ENCODE measurements at places on chromosomes 5 and 9.

GRCh38 chr9:133661846-133662540 is 25.8 kb downstream of the DBH start:
- DNase-seq, result no peak

GRCh38 chr5:126192226-126192625 is 231.0 kb upstream of the GRAMD2B start:
- no peak for DNase-seq

DNA sequence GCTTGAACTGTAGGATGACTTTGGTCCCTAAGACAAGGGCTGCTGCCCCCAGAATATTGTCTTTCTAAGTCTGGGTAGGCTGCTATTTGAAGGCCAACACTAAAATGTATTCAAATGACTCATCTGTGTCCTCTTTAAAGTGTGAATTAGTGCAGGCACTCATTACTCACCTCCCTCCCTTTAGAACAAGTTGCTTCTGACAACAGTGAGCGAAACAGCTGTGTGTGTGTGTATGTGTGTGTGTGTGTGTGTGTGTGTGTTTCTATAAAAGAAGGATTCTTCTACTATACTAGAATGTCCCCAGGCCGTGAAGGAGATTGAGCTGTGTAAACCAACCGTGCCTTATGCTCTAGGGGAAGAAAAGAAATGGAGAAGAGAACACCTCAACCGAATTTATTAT is 1337.2 kb downstream of the PTPRD start:
- DNase-seq, result no peak

- no peak for DNase-seq
Observed at GRCh38 chr5:131436081-131436480, 172.2 kb downstream of the CDC42SE2 start.

- no peak for DNase-seq
Observed at GRCh38 chr5:142837081-142837725, 67.0 kb downstream of the ARHGAP26 start.

GRCh38 chr5:145936401-145937131 is at the start of gene SH3RF2:
TSS of gene SH3RF2 (plus strand) at chr5:145936578. CDS start at chr5:145937929, 1,351 bp downstream.
- peak; percentile 78 for DNase-seq

DNA sequence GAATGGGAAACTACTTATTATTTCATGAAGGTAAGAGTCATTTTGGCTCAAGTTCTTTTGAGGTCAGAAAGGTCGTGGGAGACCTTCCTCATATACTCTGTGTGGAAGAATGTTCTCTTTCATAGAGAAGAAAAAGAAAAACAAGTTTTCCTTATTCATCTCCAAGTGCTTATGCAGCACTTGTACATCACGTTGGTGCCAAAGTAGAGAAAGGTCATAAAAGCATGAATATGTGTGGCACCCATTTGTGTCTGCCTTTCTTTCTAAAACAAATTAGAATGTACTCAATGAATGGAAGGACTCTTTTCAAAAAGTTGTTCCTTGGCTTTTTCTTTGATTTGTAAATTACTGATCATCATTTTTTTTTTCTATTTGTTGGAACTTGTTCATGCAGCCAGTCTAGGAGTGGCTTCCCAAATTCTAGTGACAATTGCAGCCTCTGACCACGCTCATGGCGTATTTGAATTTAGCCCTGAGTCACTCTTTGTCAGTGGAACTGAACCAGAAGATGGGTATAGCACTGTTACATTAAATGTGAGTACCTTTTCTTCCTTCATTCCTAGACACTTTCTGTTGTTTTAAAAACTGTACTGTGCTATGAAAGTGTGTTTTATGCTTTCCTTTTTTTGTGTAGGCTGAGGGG is 122.4 kb downstream of the ADGRV1 start:
- no peak for DNase-seq

All from EH (cell line).